Left ventricle myocardium inferior (tissue), 1 donor: ENCODE measurements at places on chromosomes 6 and 20. TPM values are rescaled to one million over a fixed set of nuclear protein-coding genes. Genes with fewer than 3 reads are reported as not detected.
A peak's percentile ranks its signal among the peaks of the same experiment; 100 is the strongest.

GRCh38 chr6:139135578-139136545 lies 982 bp downstream of the HECA start:
- peak; percentile 78 for DNase-seq

DNA sequence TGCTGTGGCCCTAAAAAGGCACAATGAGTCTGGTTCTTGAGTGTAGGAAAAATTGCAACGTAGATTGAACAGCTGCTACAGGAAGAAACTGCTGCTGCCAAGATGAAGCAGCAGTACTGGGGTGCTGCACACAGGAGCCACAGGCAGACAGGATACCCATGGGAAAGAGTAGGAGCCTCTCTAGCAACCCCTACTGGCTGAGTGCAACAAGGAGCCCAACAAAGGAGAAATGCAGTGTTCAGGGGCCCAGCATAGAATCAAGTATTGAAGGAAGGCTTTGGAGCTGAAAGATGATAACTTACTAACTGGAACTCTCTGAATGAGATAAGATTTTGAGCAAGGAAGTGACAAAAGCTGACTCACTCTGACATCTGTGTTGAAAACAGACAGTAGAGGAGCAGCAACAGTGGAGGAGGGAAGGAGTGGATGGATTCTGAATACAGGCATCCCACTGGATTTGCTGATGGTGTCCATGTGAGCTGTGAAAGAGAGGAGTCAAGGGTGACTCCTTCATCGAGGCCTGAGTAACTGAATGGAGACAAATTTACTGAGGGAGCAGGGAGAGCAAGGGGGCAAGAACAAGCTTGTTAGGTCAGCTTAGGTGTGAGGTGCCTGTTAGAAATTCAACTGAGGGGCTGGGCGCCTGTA lies 534.7 kb upstream of the JARID2 start:
- DNase-seq = no peak

- DNase-seq = no peak
Measured at GRCh38 chr6:74991573-74992332, 214.1 kb downstream of the COL12A1 start.

GRCh38 chr6:11621119-11621518 lies 83.6 kb downstream of the TMEM170B start:
- DNase-seq = no peak

GRCh38 chr6:32967151-32968091 lies 973 bp upstream of the BRD2 start:
- no peak for DNase-seq

DNA sequence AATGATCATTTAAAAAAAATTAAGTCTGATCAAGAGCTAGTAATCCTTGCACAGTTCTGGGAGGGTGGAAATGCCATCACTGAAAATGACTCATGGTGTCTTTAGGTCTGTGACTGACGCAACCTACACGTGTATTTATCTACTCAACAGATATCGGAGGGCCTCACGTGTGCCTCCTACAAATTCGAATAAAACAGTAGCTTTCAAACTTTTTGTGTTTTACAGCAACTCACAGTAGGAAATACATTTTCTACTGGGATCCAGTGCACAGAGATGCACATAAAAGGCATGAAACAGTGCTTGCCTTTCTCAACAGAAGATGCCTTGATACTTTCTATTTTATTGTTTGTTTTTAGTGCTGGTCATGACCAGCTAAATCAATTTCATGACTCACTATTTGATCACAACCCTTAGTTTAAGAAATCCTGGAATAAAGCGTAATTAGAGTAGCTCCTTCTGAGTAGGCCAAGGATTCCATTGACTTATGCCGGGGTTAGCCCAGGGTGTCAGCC lies 210.0 kb upstream of the SNX9 start:
- no peak for DNase-seq

DNA sequence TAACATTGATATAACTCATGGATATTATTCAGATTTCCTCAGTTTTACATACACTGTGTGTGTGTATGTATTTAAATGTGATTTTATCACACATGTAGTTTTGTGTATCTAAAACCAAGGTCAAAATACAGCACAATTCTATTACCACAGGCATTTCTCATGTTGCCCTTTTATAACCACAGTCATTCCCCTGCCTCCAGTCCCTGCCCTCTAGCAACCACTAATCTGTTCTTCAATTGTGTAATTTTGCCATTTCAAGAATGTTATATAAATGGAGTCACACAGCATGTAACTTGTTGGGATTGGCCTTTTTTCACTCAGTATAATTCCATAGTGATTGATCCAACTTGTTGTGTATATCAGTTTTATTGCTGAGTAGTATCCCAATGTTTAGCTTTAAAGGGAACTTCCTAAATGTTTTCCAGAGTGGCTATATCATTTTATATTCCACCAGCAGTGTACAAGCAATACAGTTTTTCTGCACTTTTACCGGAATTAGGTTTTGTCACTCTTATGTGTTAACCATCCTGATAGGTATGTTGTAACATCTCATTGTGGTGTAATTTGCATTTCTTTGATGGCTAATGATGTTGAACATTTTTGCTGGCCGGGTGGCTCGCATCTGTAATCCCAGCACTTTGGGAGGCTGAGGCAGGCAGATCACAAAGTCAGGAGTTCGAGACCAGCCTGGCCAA lies 338.2 kb downstream of the SOX4 start:
- DNase-seq = no peak

CD24 gene
- total RNA-seq = 0.71 TPM
